ENCODE measurements at places on chromosomes 4 and X.

DNA sequence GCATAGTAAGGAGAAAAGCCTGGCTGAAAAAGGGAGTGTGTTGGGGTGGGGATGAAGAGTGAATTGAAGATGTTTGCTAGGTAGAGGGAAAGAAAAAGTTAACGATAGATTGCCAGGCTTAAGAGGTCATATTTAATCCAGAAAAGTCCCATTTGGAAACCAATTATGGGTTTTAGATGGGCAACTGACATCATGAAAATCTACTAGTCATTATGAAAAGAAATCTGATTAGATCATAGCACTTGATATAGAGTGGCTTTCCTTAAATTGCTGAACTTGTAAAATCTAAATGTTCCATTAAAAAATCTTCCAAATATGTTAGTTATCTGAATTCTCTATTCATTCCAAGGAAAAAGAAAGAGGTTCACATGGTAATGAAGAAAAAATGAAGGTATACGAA is 37.5 kb upstream of the IL21 start:
- no peak for DNase-seq

DNA sequence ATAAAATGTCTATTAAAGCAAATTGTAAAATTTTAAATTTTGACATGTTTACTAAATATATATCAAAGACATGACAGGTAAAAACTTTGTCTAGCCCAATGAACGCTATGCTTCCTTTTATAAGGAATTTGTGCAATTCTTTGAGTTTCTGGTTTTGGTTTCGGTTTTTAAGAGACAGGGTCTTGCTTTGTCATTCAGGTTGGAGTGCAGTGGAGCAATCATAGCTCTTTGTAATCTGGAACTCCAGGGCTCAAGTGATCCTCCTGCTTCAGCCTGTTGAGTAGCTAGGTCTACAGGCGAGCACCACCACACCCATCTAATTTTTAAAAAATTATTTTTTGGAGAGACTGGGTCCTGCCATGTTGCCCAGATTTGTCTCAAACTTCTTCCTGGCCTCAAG is 60.7 kb downstream of the BLTP1 start:
- no peak for DNase-seq

DNA sequence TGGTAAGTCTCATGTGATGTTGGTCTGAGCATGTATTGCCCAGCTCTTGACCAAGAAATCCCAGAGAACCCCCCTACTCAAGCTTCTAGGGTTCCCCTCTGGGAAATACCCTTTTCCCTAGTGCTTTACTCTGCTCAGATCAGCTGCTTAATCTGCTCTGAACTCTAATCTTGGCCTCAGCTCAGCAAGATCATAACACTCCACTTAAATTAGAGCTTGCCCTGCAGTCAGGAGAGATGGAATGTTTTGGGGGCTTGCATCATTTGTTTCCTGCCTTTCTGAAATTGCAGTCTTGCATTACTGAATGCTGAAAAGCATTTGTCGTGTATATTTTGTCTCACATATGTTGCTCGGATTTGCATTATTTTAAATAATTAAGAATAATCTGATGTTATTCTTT is 1153.6 kb downstream of the FSTL5 start:
- DNase-seq = no peak

- DNase-seq = no peak
Observed at GRCh38 chrX:132331532-132331931, 112.3 kb upstream of the RAP2C start.

DNA sequence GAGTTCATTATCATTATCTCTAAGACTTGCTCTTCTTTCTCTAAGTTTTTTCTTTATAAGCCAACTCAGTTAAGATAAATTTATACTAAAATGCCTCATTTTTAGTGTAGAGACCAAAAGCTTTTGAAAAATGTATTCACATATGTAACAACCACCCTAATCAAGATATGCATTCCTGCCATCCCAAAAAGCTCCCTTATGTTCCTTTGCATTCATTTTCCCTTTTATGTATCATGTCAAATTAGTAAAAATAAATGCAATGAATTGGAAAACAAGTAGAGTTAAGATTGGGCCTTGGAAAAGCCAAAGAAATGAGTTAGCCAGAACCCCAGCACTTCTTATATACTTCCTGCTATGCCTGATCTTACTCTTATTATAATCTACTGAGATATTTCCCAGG is 62.2 kb downstream of the NPY2R start:
- no peak for DNase-seq

- DNase-seq = no peak
Observed at GRCh38 chrX:103756736-103757135, 19.9 kb upstream of the PLP1 start.

- DNase-seq = no peak
Observed at GRCh38 chrX:140273921-140274320, 230.9 kb downstream of the SOX3 start.

- DNase-seq = no peak
Observed at GRCh38 chr4:188986271-188986689, 847.0 kb downstream of the TRIML1 start.

GRCh38 chr4:40601641-40602040 is 28.0 kb downstream of the RBM47 start:
- DNase-seq = no peak

DNA sequence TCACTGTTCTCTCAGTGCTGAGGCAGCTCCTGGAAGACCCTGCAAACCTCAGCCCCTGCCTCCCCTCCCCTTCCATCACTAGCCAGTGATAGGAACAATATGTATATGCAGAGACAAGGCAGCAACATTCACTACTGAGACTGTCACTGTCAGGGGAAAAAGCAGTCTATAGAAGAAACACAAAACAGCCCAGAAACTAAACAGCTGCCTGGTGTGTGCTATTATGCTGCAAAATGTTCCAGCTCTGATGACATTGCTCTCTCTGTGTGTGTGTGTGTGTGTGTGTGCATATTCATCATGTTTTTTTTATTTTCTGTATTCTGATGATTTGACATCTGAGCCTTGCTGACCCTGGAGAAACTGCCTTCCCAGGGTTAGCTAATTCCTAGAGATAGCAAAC is 147.2 kb downstream of the SPATA18 start:
- DNase-seq = no peak

- DNase-seq = no peak
Observed at GRCh38 chr4:169773889-169774288, 16.1 kb upstream of the HPF1 start.

GRCh38 chr4:123936621-123937043 is 540.0 kb downstream of the SPRY1 start:
- no peak for DNase-seq

- DNase-seq = no peak
Observed at GRCh38 chr4:94766856-94767255, 9.1 kb downstream of the BMPR1B start.

DNA sequence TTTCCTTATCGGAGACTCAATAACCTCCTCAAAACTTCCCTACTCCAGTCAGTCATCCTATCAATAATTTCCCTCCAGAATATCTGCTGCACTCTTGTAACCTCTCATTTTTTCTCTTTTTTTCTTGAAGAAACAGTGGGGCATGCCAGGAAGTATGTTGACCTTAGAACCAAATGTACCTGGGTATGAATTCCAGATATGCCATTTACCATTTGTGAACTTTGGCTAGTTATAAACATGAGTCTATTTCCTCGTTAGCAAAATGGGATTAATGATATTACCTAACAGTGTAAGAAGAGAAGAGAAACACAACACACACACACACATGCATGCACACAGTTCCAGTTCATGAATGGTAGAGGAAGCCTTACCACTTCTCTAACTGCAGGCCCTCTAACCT is 578.2 kb downstream of the FAM133A start:
- no peak for DNase-seq

- no peak for DNase-seq
Observed at GRCh38 chr4:26141911-26142638, 178.7 kb upstream of the RBPJ start.

GRCh38 chr4:152218576-152218975 is 317.3 kb downstream of the FBXW7 start:
- no peak for DNase-seq

GRCh38 chrX:16992445-16992844 is 46.0 kb downstream of the REPS2 start:
- DNase-seq = no peak

DNA sequence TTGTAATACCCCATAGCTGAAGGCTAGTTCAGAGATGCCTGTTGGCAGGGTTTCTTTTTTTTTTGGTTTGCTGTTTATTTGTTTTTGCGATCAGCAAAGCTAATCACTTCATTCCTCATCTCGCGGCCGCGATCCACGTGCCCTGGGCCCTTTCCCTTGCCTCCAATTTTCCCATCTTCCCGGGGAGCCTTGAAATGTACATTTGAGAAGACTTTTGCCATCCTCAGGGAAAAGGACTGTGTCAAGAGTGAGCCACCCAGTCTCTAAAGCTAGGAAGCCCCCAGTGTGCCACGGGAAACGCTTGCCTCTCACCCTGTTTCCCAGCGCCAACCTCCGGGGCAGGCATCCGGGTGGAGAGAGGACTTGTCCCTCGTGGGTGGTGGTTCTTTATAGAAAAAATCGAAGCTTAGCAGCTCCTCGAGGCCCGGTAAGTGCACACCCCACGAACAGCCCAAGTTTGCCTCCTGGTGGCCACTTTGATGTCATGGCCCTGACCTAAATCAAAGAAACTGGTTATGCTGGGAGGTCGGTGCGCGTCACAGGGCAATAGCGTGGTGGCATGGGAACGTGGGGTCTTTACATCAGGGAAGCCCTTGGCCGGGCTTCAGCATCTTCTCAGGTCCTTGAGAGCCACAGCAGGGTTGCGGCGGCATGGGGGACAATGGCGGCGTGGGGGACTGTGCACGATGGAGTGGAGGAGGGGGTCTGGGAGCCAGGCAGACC is 42.0 kb downstream of the MAP7D3 start:
- no peak for DNase-seq

DNA sequence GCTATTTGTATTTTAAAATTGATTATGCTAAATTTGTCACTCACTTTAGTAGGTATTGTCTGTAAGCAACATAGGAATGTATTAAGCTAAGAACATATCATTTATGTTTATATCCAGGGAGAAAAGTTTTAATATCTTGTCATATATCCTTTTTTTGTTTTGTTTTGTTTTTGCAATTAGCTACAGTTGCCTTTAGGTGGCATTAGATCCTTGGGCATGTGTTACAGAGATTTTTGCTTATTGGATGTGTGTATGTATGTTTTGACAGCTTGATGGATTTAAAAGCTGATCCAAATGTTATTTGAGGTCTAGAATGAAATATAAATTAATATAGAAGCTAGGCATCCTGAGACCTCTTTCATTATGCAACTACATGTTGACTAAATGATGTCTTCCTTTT is 36.1 kb upstream of the OTUD4 start:
- no peak for DNase-seq

- DNase-seq = peak; percentile 86
Observed at GRCh38 chrX:131728295-131729145, 184.6 kb downstream of the OR13H1 start.

DNA sequence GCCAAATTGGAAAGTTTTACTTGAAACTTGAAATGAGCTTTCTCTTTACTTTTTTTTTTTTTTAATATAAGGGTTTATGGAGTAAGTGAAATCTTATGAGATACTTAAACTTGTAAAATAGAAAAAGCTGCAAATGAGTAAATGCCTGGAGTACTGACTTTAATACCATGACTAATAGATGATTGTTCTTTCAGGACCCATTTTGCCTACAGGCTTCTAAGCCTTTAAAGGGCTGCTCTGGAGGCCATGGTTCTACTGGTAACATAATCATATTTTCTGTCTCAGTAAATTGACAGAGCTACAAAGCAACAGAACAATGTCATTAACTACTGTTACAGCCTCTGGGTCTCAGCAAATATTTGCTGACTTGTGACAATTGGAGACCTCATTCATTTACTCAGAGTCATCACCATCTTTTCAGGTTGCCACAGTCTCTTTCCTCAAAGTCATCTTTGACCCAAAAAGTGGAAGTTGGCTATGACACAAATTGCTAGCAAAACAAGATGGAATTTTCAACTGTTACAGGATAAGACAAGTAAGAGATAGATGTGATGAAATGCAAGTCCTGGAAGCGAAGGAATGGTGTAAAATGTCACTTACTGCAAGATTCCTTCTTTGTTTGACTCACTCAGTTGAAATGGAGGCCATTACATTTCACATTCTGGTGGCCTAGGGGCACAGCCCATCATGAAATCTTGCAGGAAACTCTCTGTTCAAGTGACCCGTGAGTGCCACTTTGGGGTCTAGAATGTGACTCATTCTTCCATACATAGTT is 132.7 kb downstream of the BTC start:
- DNase-seq = no peak

DNA sequence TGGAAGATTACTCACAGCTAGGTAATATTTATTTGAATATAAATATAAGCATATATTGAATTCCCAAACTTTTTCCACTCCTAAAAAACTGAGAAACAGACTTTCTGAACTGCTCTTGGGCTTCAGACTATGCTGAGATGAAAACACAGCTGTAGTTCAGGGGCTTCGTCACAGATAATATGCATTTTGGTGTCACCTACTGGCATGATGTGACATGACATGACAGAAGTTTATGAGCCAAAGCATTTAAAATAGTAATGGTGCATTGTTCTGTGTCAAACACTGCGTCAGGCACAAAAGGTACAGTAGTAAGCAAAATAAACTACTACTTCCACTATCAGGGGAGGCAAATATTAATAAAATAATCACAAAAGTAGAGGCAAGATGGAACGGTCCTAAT is 171.3 kb downstream of the BTC start:
- peak; percentile 7 for DNase-seq

- no peak for DNase-seq
Observed at GRCh38 chr4:63898961-63899360, 510.3 kb downstream of the TECRL start.

- DNase-seq = no peak
Observed at GRCh38 chr4:161540265-161540664, 623.5 kb downstream of the FSTL5 start.

- DNase-seq = no peak
Observed at GRCh38 chr4:6582889-6583490, 8.0 kb downstream of the MAN2B2 start.

- no peak for DNase-seq
Observed at GRCh38 chr4:115657991-115658650, 544.7 kb upstream of the NDST4 start.

DNA sequence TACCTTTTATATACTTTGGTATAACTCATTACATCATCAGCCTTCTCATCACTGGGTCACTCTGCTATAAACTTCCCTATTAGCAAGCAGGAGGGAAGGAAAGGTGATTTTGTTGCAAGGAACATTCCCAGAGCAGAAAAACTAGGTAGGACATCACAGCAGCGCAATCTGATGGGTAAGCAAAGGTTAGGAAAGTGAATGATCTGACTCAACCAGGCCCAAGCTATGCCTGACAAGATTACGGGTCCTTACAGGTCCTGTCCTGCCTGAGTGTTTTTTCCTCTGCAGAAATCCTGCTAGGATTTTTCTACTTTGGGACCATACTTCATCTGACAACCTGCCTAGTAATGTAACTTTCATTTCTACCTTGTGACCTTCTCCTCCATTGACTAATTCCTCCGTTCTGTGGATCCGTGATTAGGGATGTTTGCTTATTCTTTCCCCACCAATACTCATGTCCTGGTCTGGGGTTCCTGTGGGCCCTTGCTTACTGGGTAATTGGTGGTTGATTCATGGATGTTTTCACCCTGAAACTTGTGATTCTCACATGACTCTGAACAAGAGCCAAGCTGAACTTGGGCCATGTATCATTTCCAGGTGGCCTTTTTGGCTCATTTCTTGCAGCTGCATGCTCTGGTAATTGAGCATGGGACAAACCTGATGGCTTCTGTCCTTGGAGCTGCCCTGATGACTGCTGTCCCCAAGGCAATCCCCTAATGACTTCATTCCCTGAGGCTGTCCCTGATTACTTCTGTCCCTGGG is 111.9 kb upstream of the KIT start:
- DNase-seq = no peak
